GM06990 (cell line): ENCODE measurements at places on chromosomes 6 and 20.

DNA sequence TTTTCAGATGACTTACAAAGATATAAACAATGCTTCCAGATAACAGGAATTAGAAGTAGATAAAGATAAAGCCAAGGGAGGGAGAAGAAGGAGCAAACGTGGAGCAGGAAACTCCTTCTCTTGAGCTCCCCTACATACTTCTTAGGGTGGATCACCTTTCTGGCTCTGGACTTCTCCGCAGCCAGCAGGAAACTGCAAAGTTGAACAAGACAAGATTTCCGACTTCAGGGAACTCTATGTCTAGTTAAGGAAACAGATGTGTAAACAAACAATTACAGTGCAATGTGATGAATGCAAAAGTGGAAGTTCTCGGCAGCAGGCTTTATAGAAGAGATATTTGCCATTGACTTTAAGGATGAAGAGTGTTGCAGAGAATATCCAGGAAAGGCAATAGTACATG, 134.0 kb upstream of the MARCKS start:
- no peak for DNase-seq

DNA sequence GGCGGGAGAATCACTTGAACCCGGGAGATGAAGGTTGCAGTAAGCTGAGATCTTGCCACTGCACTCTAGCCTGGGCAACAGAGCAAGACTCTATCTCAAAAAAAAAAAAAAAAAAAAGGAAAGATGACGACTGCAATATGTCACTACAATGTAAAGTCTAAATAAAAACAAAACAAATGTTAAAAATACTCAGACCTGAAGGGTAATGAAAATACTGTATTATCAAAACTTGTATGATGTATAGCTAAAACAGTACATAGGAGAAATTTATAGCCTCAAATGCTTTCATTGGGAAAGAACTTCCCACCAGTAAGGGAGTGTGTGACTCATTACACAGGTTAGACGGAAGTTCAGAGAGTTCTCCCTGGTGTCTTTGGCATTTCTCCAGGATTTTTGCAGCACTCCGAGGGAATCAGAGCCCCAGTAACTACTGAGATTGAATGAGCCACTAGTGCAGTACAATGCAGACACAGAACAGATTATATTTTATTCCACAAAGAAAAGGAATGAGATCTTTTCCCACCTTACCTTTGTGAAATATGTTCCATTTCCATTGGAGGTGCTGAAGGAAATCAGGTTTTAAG, 12.5 kb upstream of the RALGAPB start:
- no peak for DNase-seq

DNA sequence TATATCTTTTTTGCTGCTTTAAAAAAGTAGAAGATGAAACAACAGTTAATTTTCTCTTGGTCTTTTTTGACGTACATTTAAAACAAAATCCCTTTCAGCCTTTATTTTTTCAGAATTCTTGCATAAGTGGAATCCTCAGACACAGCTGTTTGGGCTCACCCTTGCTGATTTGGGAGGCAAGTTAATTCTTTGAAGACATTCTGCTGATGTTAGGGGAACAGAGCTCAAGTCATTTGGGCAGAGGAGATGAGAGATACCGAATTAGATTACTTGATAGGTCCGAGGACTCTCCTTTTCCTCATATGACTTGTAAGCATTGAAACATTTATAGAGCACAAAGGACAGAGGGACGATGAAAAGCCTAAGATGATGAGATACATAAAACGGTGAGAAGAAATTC, 567.9 kb upstream of the CITED2 start:
- DNase-seq: no peak

- DNase-seq: no peak
These were observed 253.4 kb downstream of the PRL start for GRCh38 chr6:22043284-22043962.

- DNase-seq: no peak
These were observed 108.2 kb downstream of the CDH26 start for GRCh38 chr20:60066438-60066823.

GRCh38 chr6:118719351-118720124, 68.1 kb upstream of the CEP85L start:
- peak; percentile 35 for DNase-seq

GRCh38 chr6:25127076-25127837, 151.9 kb upstream of the CARMIL1 start:
- DNase-seq: no peak

GRCh38 chr20:54260116-54260515, 52.2 kb downstream of the PFDN4 start:
- no peak for DNase-seq

- no peak for DNase-seq
These were observed 186.6 kb upstream of the OPRM1 start for GRCh38 chr6:153852481-153852880.

GRCh38 chr6:9361749-9362148, 926.4 kb upstream of the SLC35B3 start:
- DNase-seq: no peak

DNA sequence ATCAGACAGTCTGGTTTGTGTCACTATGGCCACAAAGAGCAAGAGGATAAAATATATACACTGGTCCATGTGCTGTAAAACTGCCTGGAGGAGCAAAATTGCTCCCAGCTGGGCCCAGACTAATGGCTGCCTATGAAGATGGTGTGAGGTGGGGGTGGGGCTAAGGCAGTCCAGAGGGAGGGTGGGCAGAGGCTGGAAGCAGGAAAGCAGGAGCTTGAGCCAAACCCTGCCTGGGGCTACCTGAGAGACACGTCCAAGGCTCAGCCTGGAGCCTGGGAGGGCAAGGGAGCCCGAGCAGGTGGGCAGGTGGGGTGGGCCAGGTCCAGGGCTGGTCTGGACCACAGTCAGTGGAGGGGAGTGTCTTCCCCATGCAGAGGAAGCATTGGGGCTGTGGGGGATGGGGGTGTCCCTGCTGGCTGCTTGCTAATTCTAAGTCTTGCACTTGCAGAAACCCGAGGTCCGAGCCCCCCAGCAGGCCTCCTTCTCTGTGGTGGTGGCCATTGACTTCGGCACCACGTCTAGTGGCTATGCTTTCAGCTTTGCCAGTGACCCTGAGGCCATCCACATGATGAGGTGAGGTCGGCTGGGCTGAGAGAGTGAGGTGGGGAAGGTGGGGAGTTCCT, 9.5 kb downstream of the HSPA12B start:
- DNase-seq: no peak

DNA sequence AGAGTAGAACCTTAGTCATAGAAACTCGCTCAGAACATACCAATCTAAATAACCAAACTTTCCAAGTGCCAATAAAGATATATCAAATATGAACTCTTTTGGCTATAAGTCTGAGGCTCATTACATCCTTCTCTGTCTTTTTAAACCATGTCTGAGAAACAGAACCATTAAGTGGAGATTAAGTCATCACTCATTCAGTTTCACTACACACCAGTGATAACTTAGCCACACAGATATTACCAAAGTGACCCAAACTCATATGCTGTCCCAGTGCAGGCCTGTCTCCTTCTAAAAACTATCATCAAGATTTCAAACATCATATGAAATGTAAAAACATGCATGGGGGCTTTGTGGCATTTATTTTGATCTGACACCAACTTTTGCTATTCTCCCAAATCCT, 12.0 kb downstream of the GCLC start:
- no peak for DNase-seq

DNA sequence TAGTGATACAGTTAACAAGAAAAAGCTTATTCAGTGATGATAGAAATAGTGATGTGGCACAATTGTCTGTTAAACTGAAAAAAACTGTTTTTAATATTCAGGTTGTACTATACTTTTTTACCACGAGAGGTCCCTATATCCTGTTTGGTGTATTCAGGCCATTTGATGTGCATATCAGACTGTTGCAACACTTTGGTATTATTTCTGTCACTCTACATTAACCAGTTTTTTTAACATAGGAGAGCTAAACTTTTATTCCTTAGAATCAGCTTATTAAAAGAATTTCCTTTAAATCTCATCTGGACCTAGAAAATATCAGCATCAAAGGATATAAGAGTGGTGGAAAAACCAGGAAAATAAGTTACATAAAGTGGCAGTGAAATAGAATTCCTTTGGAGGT, 36.8 kb downstream of the TSPYL4 start:
- DNase-seq: no peak

DNA sequence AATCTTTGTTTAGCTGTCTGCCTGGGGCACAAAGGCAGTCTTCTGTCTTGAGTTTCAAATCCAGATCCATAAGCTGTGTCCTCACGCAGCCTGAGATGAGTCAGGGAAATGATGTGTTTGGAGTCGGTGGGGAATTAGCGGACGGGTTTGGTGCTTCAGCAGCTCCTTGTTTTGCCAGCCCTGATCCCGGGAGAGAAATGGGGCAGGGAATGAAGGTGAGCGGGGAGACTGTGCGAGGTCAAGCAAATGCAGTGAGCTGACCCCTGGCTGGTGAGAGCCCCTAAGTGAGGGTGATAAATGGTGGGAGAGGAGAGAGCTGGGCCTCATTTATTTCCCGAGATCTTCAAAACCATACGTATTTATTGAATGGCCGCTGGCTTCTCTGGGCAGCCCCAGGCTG, 21.6 kb downstream of the DUSP22 start:
- DNase-seq: no peak

DNA sequence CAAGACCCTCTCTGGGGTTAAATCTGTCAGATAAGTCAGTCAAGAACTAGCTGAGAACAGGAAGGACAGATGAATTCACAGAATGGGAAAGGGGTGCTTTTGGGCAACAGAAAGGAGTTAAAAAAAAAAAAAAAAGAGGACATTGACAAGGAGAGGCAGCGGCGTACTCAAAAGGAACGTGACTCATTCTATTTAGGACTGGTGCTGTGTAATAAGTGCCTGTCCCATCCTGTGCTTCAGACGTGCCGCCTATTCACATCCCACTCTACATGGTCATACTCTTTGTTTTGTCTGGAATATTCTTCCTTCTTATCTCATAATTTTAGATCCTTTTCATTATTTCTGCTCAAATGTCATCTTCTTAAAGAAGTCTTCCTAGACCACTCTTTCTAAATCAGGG, 101.1 kb upstream of the EMILIN3 start:
- DNase-seq: no peak

GRCh38 chr6:143015300-143015706, 45.4 kb upstream of the AIG1 start:
- DNase-seq: no peak

- DNase-seq: peak; percentile 83
These were observed 155.1 kb upstream of the SOX4 start for GRCh38 chr6:21438237-21438985.

DNA sequence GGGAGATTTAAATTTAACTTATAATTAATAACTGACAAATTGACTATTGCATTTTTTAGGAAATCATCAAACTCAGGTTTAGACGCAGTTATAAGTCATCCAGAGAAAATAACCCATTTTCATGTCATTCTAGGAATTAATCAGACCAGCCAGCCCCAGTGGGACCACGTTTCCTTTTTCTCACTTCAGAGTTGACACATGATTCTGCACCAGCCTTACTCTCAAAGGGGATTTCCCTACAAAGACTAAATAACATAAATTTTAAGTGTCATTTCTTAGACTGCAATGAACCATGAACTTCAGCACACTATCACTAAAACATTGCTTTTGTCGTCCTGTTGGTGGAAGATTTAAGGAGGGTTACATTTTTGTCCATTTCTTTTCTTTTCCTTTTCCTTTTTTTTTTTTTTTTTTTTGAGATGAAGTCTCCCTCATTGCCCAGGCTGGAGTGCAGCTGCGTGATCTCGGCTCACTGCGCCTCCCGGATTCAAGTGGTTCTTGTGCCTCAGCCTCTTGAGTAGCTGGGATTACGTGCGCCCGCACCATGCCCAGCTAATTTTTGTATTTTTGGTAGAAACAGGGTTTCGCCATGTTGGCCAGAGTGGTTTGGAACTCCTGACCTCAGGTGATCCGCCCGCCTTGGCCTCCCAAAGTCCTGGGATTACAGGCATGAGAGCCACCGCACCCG, 3.6 kb downstream of the IPCEF1 start:
- DNase-seq: peak; percentile 55

DNA sequence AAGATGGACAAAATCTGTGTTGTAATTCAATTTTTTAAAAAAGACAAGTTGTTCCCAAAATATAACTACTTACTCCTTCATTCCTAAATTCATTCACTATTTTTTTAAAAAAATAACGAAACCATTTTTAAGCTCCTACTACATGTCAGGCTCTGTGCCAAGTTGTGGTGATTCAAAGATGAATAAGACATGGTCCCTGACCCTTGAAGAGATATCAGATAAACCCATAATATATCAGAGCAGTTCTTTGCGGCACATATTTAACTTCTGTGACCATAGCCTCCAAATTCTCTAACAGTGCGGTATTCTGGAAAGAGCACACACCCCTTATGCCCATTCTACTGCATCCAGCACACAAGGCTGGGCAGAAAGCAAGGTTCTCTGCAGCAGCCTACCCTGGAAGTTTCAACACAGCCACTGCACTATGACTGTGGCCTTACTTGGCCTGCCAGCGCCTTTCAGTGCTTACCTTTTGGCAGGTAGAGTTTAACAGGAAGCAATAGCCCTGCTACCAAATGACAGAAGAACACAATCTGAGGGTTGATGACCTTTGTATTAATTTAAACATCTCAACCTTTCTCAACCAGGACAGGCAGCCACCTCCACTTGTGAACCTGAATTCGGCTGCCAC, 406.5 kb downstream of the BTBD9 start:
- no peak for DNase-seq

GRCh38 chr6:158080849-158081656, 87.0 kb downstream of the SERAC1 start:
- DNase-seq: no peak

- no peak for DNase-seq
These were observed 99.7 kb downstream of the F13A1 start for GRCh38 chr6:6220718-6221117.

- no peak for DNase-seq
These were observed 69.1 kb upstream of the PBOV1 start for GRCh38 chr6:138287144-138287955.

DNA sequence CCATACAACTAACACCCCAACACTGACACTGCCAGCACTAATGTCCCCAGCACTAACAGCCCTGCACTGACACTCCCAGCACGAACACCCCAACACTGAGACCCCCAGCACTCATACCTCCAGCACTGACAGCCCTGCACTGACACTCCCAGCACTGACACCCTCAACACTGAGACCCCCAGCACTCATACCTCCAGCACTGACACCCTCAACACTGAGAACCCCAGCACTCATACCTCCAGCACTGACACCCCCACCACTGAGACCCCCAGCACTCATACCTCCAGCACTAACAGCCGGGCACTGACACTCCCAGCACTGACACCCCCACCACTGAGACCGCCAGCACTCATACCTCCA, 57.2 kb downstream of the ERMARD start:
- no peak for DNase-seq

DNA sequence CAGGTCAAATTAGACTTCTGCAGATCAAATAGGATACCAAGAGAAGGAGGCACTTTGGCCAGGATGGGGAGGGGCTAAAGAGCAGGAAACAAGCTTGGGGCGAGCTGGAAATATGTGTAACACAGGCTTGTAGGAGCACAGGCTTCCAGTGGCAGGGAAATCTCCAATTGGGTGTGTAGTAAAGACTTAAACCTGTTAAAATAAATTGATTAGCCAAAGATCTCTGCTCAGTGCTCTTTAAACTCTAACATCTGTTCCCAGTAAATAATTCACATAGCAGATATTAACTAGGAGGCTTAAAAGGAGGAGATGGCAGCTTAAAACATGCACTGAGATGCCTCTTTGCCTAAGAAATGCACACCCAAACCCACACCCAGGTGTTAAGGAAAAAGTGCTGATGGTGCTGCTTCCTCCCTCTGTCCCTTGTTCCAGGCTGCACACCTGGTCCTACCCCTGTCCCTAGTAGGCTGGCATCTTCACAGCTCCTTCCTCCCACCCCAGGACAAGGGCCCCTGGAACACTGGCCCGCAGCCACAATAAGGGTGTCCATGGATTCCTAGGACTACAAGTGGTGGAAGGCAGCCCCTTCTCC, 93.5 kb upstream of the MLN start:
- no peak for DNase-seq
